ENCODE measurements at places on chromosomes 6 and 20. TPM values are rescaled to one million over a fixed set of nuclear protein-coding genes. Genes with fewer than 3 reads are reported as not detected.

CDH4 gene
- total RNA-seq: 0.80 TPM

GRCh38 chr6:118260833-118261232 is 287.3 kb upstream of the PLN start:
- no peaks in the 10 kb centered on the region for H3K4me1 ChIP-seq
- H3K27me3 ChIP-seq: no peaks in the 10 kb centered on the region
- H3K27ac ChIP-seq: no peak overlapping the region
- DNase-seq: no peak
- H3K36me3 ChIP-seq: no peaks in the 10 kb centered on the region
- no peak overlapping the region for H3K4me3 ChIP-seq

DNA sequence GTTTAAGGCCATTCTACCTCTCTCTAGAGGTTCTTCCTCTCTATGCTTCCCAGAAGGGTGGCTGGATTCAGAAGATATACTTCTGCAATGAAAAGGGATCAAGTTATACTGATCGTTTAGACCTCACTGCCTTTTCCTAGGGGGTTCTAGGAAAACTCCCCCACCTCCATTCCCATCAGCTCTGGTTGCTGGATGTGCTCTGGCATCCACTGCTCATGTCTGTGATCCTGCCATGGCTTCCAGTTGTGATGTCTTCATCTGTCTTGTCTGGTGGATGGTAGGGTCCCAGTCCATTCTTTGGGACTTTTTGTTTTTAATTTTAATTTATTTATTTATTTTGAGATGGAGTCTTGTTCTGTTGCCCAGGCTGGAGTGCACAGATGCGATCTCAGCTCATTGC is 118.4 kb downstream of the BTBD3 start:
- no peaks in the 10 kb centered on the region for H3K4me1 ChIP-seq
- no peak for DNase-seq
- no peaks in the 10 kb centered on the region for H3K36me3 ChIP-seq
- no peaks in the 10 kb centered on the region for H3K27me3 ChIP-seq
- H3K27ac ChIP-seq: no peak overlapping the region

JAG1 gene
- total RNA-seq: 53.2 TPM

DNA sequence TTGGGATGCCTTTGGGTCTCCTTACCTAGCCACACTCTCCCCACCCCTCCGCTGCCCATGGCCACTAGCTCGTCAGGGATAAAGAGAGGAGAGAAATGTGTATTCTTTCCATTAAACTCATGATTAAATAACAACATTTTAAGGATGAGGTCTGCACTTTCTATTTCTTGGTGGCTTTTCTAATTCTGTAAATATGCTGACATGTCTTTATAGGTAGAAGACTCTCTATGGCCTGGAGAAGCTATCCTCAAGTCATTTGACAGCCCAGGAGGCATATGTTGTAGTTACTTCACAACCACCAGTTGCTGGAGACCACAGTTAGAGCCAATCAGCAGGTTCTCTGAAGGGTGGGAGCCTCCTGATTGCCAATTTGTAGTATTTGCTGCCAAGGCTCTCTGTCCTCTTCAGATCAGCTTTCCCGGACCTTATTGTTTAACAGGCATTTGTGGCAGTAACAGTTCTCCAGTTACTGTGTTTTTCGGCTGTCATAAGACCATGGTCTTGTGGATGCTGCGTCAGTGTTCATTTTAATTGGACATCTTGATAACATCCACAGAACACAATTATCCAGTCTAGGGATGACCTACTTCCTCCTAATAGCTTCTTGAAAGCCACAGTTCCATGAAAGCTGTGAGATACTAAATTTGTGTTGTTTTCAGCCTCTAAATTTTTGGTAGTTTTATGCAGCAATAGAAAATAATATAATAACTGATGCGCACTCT is 205.0 kb upstream of the KCNQ5 start:
- H3K36me3 ChIP-seq: no peaks in the 10 kb centered on the region
- no peak for DNase-seq
- peaks cover 14% of the 10 kb centered on the region for H3K4me1 ChIP-seq
- H3K27ac ChIP-seq: no peak overlapping the region

GRCh38 chr20:51062065-51062464 is 39.2 kb upstream of the KCNG1 start:
- H3K4me3 ChIP-seq: no peak overlapping the region
- peak; percentile 16 for DNase-seq
- no peaks in the 10 kb centered on the region for H3K27me3 ChIP-seq
- H3K4me1 ChIP-seq: peaks cover 4% of the 10 kb centered on the region
- no peaks in the 10 kb centered on the region for H3K36me3 ChIP-seq

SUMO4 gene
- total RNA-seq: 3.3 TPM

GRCh38 chr6:45467853-45468252 is 90.1 kb upstream of the SUPT3H start:
- no peak for DNase-seq
- no peak overlapping the region for H3K4me3 ChIP-seq
- no peaks in the 10 kb centered on the region for H3K27me3 ChIP-seq
- no peaks in the 10 kb centered on the region for H3K4me1 ChIP-seq
- H3K27ac ChIP-seq: no peak overlapping the region

GRCh38 chr6:44425951-44426350 is 38.4 kb downstream of the CDC5L start:
- H3K36me3 ChIP-seq: peaks cover 67% of the 10 kb centered on the region
- no peak overlapping the region for H3K27ac ChIP-seq
- no peak overlapping the region for H3K4me3 ChIP-seq
- no peaks in the 10 kb centered on the region for H3K4me1 ChIP-seq
- no peak for DNase-seq

OTOR gene
- not detected for total RNA-seq

DNA sequence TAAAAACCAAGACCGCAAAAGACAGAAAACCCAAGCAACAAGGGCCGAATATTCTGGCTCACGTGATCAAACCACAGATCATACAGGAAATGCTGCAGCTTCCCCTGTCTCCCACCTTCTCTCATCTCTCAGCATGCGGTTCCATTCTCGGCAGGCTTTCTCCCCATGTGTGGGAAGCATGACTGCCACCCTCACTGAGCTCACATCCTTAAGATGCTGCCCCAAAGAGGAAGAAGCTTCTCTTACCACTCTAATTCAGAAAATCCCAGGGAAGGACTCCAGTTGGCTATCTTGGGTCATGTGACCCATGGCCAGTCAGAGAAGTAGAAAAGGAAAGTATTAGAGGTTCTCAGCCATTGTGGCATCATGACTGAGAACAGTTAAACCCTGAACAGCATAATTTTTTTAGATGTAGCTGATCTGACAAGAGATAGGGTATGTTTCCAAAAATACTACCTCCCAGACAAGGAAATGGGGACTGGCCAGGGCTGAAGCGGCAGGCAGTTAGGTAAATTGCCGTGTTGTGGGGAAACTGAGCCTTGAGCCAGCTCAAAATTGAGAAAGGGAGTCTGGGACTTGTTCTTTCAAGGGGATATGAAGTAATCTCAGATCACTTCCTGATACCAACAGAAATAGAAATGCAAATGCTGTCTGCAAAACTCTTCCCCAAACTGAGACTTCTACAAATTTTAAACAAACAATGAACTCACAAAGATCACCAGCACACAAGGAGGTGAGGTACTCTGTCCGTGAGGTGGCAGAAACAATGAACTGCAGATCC is 37.1 kb upstream of the GRM4 start:
- H3K36me3 ChIP-seq: no peaks in the 10 kb centered on the region
- no peak for DNase-seq
- H3K4me3 ChIP-seq: no peak overlapping the region
- no peak overlapping the region for H3K27ac ChIP-seq

PTK7 gene
- 115 TPM for total RNA-seq

MCHR2 gene
- not detected for total RNA-seq

DNA sequence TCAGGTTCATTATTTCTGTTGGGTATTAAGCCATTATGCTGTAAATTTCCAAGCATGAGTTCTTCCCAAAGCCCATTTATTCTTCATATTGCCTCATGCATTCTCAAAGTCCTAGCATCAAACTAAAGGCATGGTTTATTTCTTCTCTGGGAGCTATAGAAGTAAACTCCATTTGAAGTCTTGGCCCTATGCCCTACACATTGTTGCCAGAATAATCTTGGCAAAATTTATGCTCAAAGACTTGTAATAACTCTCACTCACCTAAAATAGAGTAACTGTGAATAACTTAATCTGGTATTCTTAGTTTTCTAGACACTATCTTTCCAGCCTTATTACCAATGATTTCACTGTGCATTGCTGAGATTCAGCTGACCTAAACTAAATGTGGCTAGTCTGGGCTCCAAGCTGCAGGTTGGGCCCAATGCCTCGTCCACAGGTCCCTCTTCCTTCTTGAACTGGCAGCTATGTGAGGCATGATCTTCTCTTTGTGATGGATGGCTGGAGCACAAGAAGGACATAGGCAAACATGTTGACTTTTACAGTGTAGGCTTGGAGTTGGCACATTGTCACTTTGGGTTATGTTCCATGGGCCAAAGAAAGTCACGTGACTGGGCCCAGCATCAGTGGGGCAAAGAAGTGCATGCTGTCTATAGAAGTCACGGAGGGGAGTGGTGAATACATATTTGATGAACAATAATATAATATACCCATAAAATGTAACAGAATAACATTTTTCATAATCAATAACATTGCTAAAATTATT is 39.1 kb upstream of the ANKEF1 start:
- no peak for DNase-seq
- H3K4me3 ChIP-seq: no peak overlapping the region
- no peaks in the 10 kb centered on the region for H3K4me1 ChIP-seq
- no peaks in the 10 kb centered on the region for H3K36me3 ChIP-seq
- H3K27ac ChIP-seq: no peak overlapping the region
- no peaks in the 10 kb centered on the region for H3K27me3 ChIP-seq

GRCh38 chr20:699811-700338 is 24.3 kb upstream of the SCRT2 start:
- peaks cover 9% of the 10 kb centered on the region for H3K4me1 ChIP-seq
- no peaks in the 10 kb centered on the region for H3K36me3 ChIP-seq
- no peak overlapping the region for H3K27ac ChIP-seq
- no peaks in the 10 kb centered on the region for H3K27me3 ChIP-seq
- H3K4me3 ChIP-seq: no peak overlapping the region

GCNT2 gene
- 21.4 TPM for total RNA-seq

IL20RA gene
- 0.99 TPM for total RNA-seq

SMLR1 gene
- not detected for total RNA-seq

PHACTR3 gene
- 0.14 TPM for total RNA-seq

GPRC6A gene
- not detected for total RNA-seq

DBNDD2 gene
- 62.9 TPM for total RNA-seq

DNA sequence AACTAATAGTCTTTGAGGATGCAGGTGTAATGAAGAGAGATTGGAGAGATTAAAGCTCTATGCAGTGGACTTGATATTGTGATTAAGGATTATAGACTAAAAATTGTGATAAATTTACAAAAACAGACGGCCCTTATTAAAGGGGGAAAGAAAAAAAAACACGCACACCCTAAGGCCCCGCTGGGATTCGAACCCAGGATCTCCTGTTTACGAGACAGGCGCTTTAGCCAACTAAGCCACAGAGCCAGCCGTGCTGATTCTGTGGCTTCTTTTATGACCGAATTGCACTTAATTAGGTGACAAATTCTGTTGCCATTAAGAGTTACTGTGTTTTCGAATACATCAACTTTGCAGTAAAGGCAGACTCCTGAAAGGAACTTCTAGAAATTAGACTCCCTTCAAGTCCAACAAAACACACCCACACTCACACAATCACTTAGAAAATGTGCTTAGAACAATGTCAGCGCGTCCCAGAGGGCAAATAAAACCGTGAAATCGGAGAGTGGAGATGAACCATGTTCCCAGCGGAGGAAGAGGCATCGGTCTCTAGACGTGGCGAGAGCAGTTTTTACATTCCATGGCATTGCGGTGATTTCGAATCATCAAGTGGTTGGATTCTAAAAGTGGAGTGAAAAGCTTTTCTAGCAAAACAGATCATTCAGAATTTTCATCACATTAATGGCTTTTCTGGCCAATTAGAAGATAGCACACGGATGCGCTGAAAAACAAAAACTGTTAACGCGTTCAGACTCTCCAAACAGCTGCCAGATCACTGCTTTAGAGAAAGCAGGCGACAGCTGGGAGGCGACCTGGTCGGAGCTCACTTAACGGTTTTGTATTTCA is 122.6 kb downstream of the GPX5 start:
- peak overlapping the region; percentile 91 for H3K27ac ChIP-seq
- no peaks in the 10 kb centered on the region for H3K36me3 ChIP-seq
- H3K4me3 ChIP-seq: peak overlapping the region; percentile 75
- no peaks in the 10 kb centered on the region for H3K27me3 ChIP-seq
- peak; percentile 80 for DNase-seq

DNA sequence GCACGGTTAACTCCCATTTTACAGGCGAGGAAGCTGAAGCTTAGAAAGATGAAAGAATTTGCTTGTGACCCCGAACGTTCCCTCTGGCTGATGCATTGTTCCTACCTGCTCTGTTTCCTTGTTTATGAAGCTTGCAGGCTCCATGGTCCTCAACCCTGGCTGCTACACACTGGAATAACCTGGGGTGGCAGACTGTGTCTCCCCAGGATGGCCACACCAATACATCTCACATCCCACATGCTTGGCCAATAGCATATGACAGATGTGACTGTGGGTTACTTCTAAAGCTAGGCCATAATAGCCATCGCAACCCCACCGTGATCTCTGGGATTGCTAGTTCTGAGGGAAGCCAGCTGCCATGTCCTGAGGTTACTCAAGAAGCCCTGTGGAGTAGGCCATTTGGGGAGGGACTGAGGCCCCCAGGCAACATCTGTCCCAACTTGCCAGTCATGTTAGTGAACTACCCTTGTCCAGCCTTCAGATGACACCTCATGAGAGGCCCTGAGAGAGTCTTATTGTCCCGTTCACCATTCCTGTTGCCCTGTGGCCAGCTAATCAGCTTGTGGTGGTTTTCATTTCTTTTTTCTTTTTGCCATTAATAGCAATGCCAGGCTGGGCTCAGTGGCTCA is 6.7 kb upstream of the FAM110A start:
- no peaks in the 10 kb centered on the region for H3K36me3 ChIP-seq
- peaks cover 25% of the 10 kb centered on the region for H3K4me1 ChIP-seq
- H3K27ac ChIP-seq: no peak overlapping the region
- no peak for DNase-seq
- H3K4me3 ChIP-seq: no peak overlapping the region
